ENCODE measurements at places on chromosomes 2 and 18.

GRCh38 chr2:205496772-205497171 lies 185.5 kb upstream of the NRP2 start:
- no peak for DNase-seq

DNA sequence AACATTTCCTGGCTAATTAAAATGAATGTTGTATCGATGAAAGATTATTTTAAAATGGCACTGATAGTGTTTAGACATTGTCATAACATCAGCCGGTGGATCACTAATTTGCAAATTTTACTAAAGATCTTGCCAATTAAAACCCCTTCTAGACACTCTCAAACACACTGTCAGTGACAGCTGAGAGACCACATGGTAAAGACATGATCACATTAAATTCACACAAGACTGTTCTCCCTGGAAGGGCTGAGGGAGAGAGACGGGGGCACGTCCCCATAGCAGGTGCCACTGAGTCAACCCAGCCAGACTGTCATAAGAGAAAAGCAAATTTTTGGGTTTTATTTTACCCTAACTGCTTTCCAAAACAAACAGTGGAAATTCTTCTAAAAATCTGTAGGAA lies 306.0 kb downstream of the TXNL1 start:
- no peak for DNase-seq

DNA sequence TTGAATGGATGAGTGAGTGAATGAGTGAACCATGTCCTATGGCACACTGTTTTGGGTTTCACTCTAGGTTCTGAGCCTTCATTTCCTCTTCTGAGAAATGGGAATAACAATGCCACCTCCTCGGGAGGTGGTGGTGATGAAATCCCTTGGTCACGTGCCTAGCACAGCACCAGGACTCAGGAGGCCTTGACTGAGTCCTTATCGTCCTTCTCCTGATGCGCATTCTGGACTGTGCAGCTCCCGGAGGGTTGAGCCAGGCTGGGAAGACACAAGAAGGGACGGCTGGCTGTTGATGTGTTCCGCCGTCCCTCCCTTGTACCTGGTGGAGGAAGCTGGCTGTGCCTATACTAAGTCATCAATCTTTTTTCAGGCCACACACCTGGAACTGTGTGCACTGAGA lies 437.3 kb downstream of the ZNF521 start:
- no peak for DNase-seq

DNA sequence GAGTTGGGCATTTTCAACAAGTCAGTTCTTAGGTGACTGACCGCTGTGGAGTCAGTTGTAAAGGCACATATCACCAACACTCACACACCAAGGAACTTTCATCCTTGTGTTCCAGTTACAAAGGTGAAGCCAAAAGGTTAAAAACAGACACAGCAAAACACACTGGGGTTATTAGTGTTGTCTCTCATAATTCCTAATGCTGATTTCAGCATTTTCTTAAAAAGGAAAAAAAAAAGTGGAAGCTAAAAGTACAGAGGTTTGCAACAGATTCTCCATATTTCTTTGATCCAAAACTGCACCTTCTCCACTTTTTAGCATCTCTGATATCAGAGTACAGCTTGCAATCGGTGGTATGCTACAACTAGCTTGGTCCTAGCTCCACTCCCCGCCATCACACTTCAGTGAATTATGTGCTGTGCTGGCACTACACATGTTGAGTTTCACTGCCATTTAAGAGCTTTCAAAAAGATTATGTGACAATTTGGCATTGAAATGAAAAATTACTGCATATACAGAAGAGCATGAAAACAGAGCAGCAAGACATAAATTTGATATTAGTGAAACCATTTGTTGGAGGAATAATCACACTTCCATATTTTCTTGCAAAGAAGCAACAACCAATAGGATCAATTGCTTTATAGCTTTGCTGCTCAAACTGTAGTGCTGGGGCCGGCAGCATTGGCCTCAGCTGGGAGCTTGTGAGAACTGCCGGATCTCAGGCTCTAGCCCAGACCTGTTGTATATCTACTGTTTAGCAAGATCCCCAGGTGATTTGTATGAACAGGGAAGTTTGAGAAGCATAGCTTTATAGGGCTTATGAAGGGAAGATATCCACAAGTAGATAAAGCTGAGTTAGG lies 62.3 kb upstream of the DAPL1 start:
- DNase-seq = no peak

DNA sequence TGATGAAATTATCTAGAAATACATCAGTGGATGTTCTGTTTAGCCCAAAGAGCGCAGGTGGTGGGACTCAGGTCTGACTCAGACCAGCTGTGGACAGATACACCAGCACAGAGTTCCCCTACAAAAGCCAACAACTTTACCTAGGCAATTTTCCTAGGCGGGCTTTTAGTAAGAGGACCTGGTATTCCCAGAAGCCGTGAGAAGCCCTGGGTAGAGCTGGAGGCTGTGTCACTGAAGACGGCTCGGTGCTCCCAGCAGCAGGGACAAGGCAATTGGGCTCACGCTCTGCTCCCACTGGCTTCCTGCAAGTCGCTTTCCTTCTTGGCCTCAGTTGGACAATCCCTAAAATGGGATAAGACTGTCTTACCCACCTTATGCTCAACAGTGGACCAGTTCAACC lies 41.1 kb downstream of the TPO start:
- no peak for DNase-seq

GRCh38 chr2:158756976-158757375 lies 38.1 kb upstream of the DAPL1 start:
- DNase-seq = no peak

- DNase-seq = no peak
These were observed 56.0 kb downstream of the CCDC88A start for GRCh38 chr2:55363636-55364035.

DNA sequence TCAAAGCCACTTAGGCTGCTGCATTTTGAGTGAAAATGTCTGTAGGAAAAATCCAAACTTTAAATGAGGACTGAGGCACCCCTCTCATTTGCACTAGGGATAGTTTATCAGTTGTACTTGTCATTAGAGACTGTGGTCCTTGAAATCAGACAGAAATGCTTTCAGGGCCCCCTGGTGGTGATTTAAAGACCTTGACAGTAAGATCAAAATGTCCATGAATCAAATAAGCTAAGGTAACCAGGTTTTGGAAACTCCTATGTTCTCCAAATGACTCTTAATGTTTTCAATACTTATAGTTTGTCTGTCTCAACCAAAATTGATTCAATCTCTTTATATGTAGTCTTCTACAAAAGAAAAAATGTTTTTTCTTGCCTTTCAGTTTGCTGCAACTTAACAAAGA lies 28.8 kb upstream of the DDX18 start:
- no peak for DNase-seq

DNA sequence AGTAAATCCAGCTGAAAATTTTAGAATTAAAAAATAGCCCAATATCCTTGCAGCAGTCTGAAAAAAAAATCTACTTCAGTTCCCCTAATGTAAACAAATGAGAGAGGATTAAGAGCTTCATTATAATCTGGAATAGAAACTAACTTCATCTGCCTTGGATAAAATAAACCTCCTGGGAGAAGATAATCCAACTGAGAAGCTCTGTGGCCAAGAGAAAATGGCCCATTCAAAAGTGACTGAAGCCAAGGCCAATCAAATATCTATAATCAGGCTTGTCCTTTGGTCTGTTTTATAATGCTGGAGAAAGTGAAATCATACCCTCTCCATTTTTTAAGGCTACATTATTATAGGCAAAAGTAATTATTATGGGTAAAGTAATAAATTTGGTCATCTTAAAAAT lies 110.0 kb downstream of the NEB start:
- no peak for DNase-seq

DNA sequence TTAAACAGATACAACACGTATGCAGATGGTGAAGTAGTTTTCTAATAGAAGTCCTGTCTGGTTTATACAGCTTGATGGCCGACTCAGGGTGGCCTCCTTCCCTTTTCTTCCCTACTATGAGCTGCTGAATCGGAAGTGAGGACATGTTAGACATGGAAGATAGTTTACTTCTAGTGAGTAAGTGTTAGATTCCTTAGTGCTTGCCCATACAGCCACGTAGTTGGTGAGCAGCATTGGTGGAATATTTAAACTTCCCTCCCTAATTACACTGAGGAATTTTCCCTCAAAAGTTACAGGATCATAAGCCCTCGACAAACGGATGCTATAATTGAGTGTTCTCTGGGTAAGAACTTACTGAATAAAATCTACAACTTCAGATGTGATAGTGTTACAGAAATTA lies 52.1 kb downstream of the RHBDD1 start:
- DNase-seq = no peak

Measured in stimulated activated CD4-positive, alpha-beta T cell treated with anti-CD3 and anti-CD28 coated beads, TNF-alpha, amount 100 ng/mL, for 1 hour (primary cell).